Activated effector memory CD4-positive, alpha-beta T cell treated with anti-CD3 and anti-CD28 coated beads, Interleukin-2, amount 50 U/mL, for 16 hours (primary cell): ENCODE measurements at places on chromosomes 4 and X.

GRCh38 chrX:111521169-111521568 lies 9.7 kb downstream of the SERTM2 start:
- no peak for DNase-seq

DNA sequence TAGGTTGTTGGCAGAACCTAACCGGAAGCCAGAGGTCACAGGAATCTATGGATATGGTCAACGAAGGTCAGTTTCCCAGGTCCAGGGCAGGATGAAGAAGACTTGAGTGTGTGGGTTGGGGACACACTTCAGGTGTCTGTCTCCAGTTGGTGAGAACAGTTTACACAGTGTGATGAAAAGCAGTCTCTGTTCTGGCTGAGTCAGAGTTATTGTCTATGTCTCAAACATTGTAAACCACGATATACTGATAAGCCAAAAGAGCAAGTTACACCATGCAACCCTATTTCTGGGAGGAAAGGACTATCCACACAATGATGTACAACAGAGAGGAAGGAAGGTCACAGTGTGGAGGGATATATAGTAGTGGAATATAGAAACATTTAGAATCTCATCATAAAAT lies 187.1 kb upstream of the C1QTNF7 start:
- DNase-seq, result no peak

DNA sequence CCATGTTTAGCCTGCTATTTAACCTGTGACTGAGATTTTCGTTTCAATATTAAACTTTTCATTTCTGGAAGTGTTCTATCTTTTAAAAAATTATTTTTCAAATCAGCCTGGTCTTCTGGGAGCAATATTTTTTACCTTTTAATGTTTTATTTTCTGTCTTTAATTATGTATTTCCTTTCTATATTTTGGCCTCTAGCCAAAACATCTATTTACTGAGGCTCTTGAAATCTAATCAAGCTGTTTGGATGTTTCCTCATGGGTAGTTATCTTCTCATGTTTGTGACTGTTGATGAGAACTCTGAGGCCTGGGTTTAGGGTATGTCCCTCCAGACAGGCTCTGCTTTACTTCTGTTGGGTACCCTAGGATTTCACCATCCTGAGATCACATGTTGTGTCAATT lies 10.3 kb upstream of the SLC10A4 start:
- no peak for DNase-seq

- DNase-seq, result no peak
These were observed 57.1 kb upstream of the DDX3X start for GRCh38 chrX:41276661-41277506.
